RCC 7860 (cell line): ENCODE measurements at places on chromosomes 16 and 17.

GRCh38 chr16:27198451-27199234 lies 4.7 kb upstream of the KDM8 start:
- DNase-seq: no peak

- no peak for DNase-seq
Observed at GRCh38 chr17:36827081-36827480, 110.2 kb upstream of the LHX1 start.

DNA sequence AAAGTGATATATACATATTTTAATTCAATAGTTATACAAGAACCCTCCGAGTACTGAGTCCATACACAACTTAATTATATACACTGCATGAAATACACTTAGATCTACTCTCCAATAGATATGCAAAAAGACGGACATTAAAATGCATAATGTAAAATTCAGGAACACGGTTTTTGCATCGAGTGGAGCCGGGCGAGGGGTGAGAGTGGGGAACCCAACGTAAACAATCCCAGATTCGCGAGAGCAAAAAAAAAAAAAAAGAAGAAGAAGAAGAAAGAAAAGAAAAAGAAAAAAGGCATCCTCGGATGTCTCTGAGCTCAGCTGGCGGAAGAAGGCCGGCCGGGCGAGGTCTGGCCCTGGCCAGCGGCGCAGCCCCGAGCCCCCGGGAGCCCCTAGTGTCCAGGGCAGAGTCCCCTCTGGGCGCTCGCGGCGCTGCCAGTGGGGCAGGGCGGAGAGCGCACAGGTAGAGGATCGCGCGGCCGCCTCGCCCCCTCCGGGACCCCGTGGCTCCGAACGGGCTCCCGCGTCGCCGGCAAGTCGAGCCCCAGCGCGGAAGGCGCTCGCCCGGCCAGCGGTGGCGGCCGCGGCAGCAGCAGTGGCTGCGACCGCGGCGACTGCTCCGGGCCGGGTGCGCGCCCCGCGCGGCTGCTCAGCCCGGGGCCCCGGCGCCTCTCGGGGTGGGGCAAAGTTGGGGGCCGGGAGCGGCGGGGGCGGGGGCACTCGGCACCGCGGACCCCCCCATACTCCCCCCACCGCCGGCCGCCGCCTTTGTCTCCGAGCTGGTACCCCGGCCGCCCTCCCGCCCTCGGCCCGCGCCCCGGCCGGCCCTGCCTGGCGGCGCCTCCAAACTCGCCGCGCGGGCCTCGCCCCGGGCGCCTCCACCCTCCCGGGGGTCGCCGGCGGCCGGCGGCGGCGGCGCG lies 9.6 kb upstream of the ZFHX3 start:
- DNase-seq: no peak

DNA sequence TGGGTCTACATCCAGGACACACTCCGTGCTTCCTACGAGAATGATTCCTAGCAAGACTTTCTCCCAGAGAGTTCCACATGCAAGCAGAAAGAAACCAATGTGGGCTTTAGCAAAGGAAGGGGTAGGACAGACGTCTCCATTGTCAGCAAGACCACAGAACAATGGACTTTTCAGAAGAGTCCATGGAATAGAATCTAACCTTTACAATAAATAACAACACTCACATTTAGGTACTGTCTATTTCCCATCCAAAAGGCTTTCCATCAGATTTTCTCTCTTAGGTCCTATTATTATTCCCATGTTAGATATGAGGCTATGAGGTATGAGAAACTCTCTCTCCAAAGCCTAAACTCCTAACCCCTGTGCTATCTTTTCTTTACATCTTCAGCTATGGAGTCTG lies 360.9 kb downstream of the GRIN2A start:
- DNase-seq: no peak

DNA sequence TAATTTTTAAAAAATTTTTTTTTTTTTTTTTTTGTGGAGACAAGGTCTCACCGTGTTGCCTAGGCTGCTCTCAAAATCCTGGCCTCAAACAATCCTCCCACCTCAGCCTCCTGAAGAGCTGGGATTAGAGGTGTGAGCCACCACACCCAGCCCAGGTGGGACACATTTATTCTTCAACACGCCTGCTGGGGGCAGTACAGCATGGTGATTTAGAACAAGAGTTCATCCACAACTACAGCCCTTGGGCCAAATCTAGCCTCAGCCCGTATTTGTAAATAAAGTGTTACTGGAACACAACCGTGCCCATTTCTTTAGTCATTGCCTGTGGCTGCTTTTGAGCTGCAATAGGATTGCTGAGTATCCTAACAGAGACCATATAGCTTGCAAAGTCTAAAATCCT lies 92.8 kb downstream of the KATNIP start:
- DNase-seq: peak; percentile 11

DNA sequence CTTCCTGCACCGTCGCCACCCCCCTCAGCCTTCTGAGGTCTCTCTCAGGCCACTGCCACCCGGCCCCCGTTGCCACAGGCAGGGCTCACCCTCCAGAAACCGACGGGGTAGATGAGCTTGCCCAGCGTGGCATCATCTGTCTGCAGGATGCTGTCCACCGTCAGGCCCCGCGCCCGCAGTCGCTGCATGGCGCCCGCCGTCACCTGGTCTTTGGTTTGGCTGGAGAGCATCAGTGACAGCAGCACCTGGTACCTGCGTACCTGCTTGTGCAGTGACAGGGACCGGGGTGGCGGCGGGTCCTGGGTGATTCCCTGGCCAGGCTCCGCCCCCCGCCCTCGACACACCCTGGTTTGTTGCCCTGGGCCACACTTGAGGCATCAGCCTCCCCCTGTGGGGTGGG lies 3.1 kb downstream of the NTHL1 start:
- DNase-seq: no peak

DNA sequence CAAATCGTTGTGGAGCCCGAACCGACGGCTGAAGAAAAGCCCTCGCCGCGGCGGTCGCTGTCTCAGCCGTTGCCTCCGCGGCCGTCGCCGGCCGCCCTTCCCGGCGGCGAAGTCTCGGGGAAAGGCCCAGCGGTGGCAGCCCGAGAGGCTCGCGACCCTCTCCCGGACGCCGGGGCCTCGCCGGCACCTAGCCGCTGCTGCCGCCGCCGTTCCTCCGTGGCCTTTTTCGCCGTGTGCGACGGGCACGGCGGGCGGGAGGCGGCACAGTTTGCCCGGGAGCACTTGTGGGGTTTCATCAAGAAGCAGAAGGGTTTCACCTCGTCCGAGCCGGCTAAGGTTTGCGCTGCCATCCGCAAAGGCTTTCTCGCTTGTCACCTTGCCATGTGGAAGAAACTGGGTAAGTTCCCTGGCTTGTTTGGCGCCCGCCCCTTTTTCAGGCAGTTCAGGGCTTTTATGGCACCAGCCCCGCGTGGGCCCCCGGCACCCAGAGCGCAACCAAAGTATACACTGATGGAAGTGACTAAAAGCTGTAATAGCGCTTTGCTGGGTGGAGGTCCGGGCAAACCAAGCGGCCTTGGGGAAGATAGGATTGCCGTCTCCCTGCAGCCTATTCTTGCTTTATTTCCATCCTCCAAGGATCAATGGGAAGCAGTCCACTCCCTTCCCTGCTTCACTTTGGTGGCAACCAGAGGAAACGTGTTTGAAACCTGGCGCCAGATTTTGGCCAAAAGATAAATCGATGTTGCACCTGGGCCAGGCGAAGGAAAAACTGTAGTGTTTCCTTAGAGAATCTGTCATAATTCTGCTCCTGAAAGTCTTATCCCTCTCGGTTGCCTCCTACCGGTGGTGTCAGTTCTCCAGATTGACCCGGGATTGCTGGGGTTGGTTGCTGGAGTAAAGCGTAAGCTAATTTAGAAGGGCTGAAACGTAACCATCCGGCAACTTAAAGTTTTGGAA lies 775 bp downstream of the PPM1D start:
- DNase-seq: peak; percentile 67

- peak; percentile 10 for DNase-seq
Observed at GRCh38 chr16:6081320-6081976, 983.9 kb upstream of the EEF2KMT start.

GRCh38 chr17:63538693-63539595 lies 11.3 kb upstream of the DCAF7 start:
- DNase-seq: no peak

GRCh38 chr17:82103553-82104451 lies 5.8 kb upstream of the FASN start:
- DNase-seq: no peak

GRCh38 chr17:45383003-45383402 lies 49.7 kb downstream of the ARHGAP27 start:
- DNase-seq: no peak

DNA sequence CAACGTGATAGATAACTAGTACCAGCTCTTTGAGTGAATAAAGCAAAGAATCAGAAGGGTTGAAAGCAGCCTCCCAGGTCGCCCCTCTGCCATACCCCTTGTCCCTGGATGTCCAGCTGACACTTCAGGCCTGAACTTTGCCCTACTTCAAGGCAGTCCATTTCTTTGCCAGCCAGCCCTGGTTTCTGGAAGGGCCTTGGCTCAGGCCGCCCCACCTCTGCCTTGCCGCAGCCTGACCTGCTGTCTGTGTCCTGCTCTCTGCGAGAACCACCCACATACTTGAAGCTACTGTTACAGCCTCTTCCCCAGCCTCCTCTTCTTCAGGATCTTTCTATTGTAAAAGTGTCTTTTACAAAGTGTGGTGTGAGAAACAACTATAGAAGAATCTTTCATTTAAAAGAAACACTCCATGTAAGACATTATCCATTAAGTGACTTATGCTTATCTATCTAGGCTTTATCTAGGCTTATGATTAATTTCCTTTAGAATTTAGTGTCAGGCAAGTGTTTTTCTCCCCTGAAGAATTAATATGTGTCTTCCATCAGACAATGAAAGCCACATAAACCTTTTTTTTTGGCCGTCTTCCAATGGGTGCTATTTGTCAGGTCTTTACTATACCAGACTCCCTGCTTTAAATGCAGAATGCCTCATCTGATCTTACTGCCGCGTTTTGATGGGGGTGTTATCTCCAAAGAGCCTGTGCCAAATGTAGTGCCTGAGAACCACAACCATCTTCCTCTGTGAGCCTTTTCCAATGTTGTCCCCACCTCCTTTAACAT lies 133.9 kb downstream of the SOCS1 start:
- no peak for DNase-seq

GRCh38 chr16:22425847-22426246 lies 51.4 kb upstream of the CDR2 start:
- no peak for DNase-seq

DNA sequence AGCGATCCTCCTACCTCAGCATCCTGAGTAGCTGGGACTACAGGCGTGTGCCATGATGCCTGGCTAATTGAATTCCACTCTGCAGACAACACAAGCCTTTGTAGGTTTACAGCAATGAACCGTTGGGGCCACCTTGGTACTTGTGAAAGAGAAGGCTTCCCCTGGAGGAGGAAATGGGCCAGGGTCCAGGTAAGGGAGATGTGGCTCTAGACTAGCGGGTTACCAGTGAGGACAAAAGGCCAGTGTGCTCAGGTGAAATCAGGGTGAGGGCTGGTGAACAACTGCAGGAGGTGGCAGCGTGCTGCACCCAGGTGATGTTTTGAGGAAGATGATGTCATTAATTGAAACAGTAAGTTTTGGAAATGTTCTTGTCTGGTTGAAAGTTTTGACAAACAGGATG lies 6.7 kb downstream of the SDR42E1 start:
- DNase-seq: no peak

DNA sequence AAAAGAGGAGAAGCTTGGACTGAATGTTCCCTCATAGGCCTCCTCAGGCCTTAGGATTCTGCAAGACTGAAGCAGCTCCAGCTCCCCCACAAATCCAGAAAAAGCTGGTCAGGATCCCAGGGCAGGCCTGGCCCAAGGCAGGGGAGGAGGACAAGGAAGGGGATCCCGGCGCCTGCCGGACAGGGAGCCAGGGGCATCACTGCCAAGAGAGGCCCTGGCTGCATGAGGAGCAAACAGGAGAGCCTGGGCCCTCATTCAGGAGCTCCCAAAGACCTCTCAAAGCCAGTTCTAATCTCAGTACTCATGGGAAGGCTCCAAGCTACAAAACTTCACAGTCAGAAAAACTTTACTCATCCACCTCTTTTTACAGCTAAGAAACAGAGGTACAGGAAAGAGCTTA lies 67.3 kb downstream of the ZNF423 start:
- no peak for DNase-seq

- no peak for DNase-seq
Observed at GRCh38 chr17:73822371-73822770, 178.1 kb upstream of the SDK2 start.

DNA sequence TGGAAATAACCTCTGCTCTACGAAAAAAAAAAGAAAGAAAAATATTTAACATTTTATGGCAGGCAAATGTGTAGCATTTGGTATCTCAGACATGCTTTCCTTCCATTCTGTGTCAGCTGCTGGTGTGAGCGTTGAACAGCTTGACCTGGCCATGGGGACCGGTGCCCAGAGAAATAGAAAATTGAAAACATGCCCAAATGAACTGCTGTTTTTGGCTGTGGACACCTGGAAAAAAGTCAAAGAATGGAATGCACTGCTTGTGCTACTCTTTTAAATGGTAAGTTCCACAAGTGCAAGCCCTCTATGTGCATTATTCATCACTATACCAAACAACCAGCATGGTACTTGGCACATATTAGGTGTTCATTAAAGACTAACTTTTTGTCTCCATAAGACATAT lies 127.2 kb downstream of the CDH8 start:
- no peak for DNase-seq

DNA sequence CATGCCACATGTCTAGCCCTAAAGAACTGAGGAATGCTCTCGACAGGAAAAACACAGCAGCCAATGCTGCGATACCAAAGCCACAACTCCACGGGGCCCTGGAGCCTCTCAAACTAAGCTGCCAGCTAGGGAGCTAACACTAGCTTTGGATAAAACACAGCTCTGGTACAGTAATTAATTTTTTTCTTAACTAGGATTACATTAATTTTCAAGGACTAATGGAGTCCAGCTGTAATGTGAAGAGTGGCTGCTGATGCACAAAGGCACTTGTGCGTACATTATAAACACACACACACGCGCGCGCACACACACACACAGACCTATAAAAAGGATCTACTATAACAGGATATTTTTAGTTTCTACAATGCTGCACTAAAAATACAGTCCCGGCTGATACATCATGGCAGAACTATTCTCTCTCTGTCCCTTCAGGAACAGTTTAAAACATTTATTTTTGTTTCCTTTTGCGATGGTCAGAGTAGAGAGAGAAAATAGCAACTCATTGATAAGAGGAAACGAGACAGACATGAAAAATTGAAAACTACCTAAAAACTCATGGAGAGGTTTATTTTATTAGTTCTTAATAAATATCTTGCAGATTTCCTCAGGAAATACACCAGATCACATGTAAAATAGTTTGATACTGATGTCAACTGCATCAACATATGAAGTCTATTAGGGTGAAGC lies 88.5 kb downstream of the SMG6 start:
- DNase-seq: no peak

DNA sequence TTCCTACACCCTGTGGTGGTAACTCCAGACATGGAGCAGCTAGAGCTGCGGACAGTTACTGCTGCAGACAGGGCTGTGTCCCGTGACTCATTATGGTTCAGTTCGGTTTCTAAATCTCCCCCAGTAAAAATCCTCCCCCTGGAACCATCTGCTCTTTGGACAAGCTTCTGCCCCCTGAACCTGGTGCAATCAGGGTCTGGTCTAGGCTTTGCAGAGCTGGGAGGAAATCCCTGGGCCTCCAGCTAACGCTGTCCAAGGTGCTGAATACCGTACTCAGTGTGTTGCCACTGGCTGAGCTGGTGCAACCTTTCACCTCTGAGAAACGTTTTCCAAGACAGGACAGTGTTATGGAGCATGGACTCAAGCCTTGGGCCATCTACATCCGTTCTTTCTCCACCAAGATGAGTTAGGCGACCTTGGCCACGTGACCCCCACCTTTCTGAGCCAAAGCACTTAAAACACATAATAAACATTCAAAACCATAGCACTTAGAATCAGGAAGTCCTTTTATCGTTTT lies 142.0 kb downstream of the CPPED1 start:
- DNase-seq: no peak
